Stimulated activated CD4-positive, alpha-beta T cell treated with anti-CD3 and anti-CD28 coated beads, TNF-alpha, amount 100 ng/mL, for 4 hours (primary cell): ENCODE measurements at places on chromosomes 3 and 15.

GRCh38 chr15:97893967-97894366 is 66.5 kb upstream of the ARRDC4 start:
- DNase-seq = no peak

GRCh38 chr15:64614519-64614918 is 154.1 kb downstream of the ZNF609 start:
- DNase-seq = no peak

GRCh38 chr15:58505581-58505980 is 73.8 kb downstream of the LIPC start:
- DNase-seq = no peak

GRCh38 chr3:3126477-3127431 is at the start of gene TRNT1:
TSS of gene TRNT1 (plus strand) at chr3:3126940. CDS start at chr3:3129041, 2,101 bp downstream.
- DNase-seq = peak; percentile 94

DNA sequence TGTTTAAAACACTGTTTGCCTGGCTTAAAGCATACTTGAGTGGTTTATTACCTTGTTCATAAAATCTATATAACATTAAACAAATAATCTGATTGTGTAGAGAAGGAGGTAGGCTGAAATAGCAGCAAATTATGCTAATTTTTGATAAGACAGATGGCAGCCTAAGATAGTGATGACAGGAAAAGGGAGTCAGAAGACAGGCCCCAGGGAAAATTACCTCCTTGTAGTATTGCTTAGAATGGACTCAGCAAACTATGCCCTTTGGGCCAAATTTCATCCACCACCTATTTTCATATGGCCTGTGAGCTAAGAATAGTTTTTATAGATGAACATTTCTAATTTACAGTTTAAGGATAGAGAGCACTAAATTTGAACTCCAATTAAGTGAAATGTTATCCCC is 37.8 kb downstream of the CHD2 start:
- no peak for DNase-seq

- DNase-seq = no peak
These were observed 137.5 kb upstream of the CCNL1 start for GRCh38 chr3:157297328-157297915.

DNA sequence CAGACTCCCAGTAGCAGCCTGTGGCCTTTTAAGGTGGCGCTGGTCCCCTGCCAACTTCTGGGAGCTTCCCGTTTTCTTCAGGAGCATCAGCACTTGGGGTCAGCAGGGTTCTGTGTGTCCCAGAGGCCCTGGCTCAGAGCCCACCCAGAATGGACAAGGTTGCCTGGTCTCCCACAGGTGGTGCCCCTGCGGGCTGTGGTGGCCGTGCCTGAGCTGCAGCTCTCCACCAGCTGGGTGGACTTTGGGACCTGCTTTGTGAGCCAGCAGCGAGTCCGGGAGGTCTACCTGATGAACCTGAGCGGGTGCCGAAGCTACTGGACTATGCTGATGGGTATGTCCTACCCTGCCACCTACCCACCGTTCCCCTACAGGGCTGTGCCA is 15.5 kb downstream of the ACAA1 start:
- no peak for DNase-seq

DNA sequence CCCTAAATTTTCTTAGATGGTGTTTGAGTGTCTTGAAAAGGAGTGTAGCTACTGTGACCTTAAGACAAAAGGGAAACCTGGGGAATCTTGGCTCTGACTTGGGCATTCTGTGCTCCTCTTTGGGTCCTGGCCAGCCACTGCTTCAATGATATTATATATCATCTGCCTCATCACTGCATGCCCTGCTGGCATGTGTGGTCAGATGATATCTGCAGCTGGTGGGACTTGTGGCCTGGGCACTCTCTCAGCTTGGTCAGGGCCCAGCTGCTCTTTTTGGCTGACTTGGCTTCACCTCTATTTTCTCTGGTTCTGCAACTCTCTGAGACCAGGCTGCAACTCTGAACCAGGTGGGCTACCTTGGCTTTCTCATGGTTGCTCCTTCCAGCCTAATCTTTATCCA is 446.1 kb upstream of the RARB start:
- no peak for DNase-seq

GRCh38 chr15:96058103-96058851 is 272.2 kb upstream of the NR2F2 start:
- no peak for DNase-seq

DNA sequence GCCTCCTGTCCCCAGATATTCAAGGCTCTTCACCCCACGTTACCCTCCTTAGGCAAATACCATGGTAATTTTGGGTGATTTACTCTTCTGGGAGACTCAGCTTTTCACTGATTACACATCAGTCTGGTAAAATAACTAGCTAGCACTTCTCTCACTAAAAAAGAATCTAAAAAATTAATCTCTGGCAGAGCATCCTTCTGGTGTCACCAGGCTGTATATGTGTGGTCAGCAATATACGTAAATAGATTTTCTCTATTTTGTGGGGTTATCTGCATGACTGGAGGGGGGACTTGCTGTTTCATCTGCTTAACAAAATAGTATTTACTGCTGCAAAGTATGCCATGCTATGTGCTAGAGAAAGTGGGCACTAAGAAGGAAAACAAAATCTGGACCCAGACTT is 45.1 kb downstream of the LRRC28 start:
- no peak for DNase-seq

GRCh38 chr3:159886050-159886449 is 102.6 kb upstream of the IL12A start:
- no peak for DNase-seq

GRCh38 chr15:52509500-52510245 is 19.0 kb downstream of the MYO5A start:
- no peak for DNase-seq

DNA sequence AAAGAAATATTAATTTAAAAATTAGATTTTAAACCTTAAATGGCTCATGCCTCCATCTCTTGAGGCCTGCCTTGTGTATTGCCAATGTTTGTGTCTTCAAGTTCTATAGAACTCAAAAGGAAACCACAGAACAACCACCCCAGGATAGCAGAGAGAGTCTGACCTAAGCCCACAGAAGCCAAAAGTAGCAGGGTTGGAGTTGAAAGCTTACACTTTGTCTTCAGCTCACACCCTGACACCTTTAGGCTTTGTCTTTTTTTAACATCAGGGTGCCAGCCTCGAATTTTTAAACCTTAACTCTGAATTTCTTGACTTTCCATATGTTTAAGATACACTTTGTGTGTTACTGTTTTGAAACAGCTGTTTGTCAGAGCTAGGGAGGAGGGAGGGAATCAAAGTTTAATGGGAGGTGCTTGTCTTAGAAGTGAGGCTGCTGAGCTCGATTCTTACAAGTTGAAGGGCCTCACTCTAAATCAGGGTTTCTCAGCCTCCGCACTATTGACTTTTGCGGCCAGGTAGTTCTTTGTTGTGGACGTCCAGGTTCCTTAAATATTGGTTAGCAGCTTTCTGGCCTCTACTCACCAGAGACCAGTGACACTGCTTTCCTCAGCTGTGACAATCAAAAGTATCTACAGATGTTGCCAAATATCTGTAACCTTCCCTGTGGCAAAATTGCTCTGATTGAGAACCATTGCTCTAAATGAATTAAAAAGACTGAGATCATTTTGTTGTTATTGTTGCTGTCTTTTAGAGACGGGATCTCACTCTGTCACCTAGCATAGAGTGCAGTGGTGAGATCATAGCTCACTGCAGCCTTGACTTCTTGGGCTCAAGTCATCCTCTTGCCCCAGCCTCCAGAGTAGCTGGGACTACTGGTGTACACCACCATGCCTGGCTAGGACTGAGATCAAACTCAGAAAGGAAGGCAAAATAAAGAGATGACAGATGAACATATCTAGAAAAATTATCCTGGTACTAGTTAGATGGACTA is 139.2 kb upstream of the EOMES start:
- DNase-seq = no peak

- no peak for DNase-seq
These were observed 292.7 kb upstream of the PROK2 start for GRCh38 chr3:72077473-72078259.

- no peak for DNase-seq
These were observed 817.0 kb downstream of the TUSC7 start for GRCh38 chr3:117526470-117527079.

DNA sequence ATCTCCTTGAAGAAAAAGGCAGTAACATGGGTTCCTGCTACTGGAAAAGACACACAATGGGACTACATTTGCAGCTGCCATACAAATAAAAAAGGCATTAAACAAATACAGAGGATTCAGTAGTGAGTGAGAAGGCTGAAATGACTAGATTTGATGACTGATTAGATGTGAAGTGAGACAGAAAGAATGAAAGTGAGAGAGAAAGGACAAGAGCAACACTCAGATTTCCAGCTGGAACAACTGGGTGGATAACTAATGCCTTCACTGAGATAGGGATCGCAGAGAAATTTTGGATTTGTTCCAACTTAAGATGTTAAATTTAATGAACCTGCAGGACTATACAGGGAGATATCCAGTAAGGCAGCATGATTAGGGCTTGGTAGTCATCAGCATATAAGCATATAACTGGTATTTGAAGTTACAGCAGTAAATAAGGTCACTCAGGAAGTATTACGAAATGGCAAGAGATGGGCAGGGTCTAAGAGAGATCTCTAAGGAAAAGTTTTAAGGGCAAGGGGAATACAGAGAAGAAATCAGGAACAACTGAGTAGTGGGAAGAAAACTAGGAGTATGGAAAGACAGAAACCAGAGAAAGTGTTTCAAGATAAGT is 8.2 kb downstream of the OSBPL11 start:
- no peak for DNase-seq

- DNase-seq = no peak
These were observed 70.2 kb upstream of the GADL1 start for GRCh38 chr3:30964612-30965011.

- no peak for DNase-seq
These were observed 111.4 kb downstream of the PGPEP1L start for GRCh38 chr15:98896002-98896721.

DNA sequence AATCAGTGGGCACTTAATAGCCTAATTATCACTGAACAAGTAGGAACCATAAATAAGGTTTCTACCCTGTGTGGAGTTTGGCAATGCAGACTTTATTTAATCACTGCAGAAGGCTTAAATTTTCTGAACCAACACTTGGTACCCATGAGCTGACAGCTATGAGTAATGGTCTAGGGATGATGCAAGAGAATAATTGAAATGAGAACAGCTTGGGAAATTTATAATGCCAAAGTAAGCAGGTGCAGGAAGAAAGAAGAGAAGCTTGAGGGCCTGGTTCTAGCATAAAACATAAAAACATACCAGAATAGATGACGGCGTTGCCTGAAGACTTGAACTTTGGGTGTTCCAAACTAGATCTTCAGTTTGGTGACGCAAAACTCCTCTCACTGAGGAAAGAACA is 67.0 kb downstream of the IMPG2 start:
- no peak for DNase-seq

- DNase-seq = no peak
These were observed 40.7 kb upstream of the SCN5A start for GRCh38 chr3:38690185-38690584.

- no peak for DNase-seq
These were observed 5.7 kb downstream of the FURIN start for GRCh38 chr15:90873998-90874605.

GRCh38 chr15:67072958-67073357 is 7.6 kb downstream of the SMAD3 start:
- no peak for DNase-seq

- DNase-seq = no peak
These were observed 28.6 kb downstream of the TRAK1 start for GRCh38 chr3:42119561-42120355.

DNA sequence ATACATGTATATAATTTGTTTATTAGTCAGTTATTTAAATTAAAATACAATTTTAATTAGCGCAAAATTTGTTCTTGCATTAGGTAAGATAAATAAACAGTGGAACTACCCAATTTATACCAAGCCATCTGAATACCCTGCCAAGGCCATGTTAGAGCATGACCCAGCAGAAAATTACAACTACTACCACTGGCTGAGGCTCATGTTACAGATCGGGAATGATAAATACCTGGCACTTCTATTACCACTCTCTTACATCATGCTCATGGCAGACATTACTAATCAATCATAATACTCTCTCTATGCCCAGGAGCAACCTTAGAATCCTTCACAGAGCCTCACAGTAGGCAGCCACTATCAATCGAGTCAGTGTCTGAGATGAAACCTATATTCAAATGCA is 21.2 kb upstream of the LMOD3 start:
- no peak for DNase-seq

DNA sequence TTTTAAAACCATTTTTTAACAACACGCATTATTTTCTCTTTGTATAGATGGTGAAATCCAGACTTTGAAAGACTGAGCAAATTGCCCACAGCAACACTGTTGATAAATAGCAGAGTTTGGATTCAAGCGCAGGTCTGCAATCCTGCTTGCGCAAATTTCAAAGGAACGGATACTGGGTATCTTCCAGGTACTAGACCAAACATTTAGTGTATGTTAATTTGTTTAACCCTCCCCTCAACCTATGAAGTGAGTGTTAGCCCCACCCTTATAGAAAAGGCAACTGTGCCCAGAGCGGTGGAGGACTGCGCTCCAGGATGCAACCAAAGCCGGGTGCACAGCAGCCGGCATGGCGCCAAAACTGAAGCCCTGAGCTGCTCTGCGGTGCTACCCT is 103.8 kb downstream of the CPN2 start:
- no peak for DNase-seq

DNA sequence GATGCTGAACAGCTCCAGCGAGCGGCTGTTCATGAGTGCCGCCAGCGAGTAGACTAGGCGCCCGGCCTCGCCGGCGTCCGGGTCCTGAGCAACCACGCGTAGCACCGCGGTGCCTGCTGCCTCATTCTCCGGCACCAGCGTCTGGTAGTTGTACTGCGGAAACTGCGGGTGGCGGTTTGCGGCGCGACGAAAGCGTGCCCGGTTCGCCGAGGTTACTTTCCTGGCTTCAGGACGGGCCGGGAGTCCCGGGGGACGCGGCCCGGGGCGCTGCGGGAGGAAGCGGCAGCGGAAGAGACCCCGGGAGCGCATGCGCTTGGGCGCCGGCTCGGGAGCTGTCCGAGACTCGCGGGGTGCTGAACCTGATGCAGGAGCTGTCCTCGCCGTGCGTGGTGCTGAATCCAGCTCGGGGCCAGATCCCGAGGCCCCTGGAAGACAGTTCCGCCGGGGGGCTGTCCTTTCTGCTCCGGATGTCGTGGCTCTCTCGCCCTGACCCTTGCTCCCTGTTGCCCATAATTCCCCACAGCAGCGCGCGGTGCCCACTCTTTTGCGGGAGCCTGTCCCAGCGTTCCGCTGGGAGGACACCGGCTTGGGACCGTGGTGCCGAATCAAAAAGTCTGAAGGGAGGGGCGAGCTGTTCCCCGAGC is 1.1 kb downstream of the CELSR3 start:
- peak; percentile 49 for DNase-seq

DNA sequence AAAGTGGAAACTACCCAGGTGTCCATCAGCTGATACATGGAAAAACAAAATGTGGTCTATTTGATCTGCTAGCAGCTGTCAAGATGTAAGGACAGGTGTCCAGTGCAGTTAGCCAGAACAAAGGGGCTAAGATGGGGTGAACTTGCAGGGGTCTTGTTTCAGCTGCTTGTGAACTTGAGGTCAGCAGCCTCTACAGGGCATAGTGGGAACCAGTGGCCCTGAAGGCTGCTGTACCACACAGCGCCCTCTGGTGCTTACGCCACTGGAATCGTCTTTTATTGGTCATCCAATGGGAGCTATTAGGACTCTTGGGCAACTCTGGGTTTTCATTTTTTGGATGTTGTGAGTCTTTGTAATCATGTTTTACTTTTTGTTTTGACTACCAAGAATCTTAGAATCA is 62.2 kb upstream of the CTSH start:
- DNase-seq = no peak

GRCh38 chr3:16181361-16181760 is 6.9 kb downstream of the GALNT15 start:
- no peak for DNase-seq

GRCh38 chr3:33420966-33421365 is 19.2 kb downstream of the UBP1 start:
- DNase-seq = no peak
